Uterus (tissue), 4 donors: ENCODE measurements at places on chromosomes 6 and 20. TPM values are rescaled to one million over a fixed set of nuclear protein-coding genes. Genes with fewer than 3 reads are reported as not detected.

GRCh38 chr6:35468980-35469750 is 964 bp downstream of the RPL10A start:
- H3K4me1 ChIP-seq: peaks cover 7% of the 10 kb centered on the region
- no peaks in the 10 kb centered on the region for H3K36me3 ChIP-seq
- DNase-seq: peak; percentile 53
- H3K27ac ChIP-seq: peak overlapping the region; percentile 85
- peak overlapping the region; percentile 71 for H3K4me3 ChIP-seq

DNA sequence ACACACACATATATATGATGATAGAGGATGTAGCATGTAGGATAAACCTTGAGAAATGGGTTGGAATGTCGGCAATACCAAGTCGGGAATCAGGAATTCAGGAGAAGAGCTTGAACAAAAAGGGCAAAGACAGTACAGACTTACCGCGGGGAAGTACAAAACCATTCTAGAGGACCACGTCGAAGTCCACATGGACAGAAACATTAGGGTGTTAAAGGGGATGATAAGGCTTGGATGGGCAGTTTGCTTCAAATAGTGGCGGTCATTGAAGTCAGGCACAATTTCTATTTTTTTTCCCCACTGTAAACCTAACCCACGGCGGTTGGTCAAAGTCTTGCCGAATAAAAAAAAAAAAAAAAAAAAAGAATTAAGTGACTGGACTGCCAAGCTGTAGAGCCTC is 766 bp upstream of the NUS1 start:
- no peaks in the 10 kb centered on the region for H3K36me3 ChIP-seq
- H3K4me1 ChIP-seq: no peaks in the 10 kb centered on the region
- peak overlapping the region; percentile 82 for H3K27ac ChIP-seq
- peak overlapping the region; percentile 79 for H3K4me3 ChIP-seq
- H3K27me3 ChIP-seq: no peaks in the 10 kb centered on the region

DNA sequence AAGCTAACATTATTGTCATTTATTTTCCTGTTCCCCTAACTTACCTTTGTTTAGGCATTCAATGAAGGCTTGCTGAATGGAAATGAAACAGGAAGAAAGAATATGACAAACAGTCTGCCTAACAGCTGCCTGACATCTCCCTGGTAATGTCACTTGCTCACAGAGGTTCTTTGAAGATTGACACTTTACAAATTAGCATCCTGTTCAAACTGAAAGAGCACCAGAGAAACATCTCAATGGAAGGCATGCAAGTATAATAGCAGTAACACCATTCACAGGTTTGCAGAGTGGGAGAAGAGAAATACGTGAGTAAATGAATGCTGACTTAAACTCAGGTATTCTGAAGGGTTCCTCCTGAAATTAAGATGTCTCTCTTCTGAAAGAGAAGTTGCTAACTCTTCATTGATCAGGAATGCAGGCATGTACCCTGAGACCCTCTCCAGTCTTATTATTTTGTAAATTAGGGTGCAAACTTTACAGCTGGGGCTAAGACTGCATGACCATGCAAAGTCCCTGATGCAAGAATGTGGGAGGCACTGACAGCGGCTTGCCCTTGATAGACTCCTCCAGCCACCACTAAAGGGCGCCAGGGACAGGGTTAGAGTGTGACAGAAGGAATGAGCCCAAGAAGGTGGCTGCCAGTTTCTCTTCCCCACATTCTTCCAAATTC is 1.3 kb upstream of the SMLR1 start:
- DNase-seq: no peak
- no peaks in the 10 kb centered on the region for H3K36me3 ChIP-seq
- H3K4me3 ChIP-seq: no peak overlapping the region
- H3K27me3 ChIP-seq: no peaks in the 10 kb centered on the region

GRCh38 chr6:137332637-137333280 is 113.6 kb upstream of the IFNGR1 start:
- H3K4me1 ChIP-seq: no peaks in the 10 kb centered on the region
- no peak overlapping the region for H3K4me3 ChIP-seq
- no peak overlapping the region for H3K27ac ChIP-seq
- no peak for DNase-seq

DNA sequence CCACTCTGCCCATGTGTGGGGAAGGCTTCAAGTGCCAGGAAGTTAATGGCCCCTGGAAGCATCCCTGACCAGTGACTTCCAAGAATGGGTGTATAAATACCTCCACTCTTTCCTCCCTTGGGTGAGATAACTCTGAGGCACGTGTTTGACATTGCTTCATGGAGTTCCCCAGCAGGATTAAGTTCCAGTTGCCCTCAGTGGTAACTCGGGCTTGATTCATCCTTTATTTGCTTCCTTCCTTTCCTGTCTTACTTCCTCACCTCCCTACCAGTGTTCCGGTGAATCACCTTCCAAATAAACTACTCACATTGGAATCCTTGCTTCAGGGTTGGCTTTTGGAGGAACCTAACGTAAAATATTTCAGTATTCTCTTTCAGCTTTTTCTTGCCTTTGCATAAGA is 84.6 kb upstream of the JAG1 start:
- no peaks in the 10 kb centered on the region for H3K27me3 ChIP-seq
- no peak for DNase-seq

DNA sequence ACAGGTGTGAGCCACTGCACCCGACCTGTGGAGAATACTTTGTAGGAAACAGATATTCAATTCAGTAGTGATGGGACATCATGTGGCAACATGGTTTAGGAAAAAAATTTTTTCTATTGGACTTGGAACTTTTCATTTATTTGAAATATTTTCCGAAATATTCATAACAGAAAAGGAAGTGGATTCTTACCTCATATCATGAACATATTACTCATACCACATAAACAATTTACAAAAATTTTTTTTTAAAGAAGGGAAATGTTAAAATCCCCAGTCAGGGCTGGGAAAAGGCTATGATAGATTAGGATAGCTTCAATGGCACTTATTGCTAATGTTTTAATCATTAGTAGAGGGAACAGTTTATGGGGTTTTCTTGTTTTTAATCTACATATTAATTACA is 6.8 kb upstream of the ALDH8A1 start:
- no peaks in the 10 kb centered on the region for H3K36me3 ChIP-seq
- no peak overlapping the region for H3K4me3 ChIP-seq
- no peak for DNase-seq
- no peak overlapping the region for H3K27ac ChIP-seq
- H3K27me3 ChIP-seq: no peaks in the 10 kb centered on the region
- no peaks in the 10 kb centered on the region for H3K4me1 ChIP-seq

DNA sequence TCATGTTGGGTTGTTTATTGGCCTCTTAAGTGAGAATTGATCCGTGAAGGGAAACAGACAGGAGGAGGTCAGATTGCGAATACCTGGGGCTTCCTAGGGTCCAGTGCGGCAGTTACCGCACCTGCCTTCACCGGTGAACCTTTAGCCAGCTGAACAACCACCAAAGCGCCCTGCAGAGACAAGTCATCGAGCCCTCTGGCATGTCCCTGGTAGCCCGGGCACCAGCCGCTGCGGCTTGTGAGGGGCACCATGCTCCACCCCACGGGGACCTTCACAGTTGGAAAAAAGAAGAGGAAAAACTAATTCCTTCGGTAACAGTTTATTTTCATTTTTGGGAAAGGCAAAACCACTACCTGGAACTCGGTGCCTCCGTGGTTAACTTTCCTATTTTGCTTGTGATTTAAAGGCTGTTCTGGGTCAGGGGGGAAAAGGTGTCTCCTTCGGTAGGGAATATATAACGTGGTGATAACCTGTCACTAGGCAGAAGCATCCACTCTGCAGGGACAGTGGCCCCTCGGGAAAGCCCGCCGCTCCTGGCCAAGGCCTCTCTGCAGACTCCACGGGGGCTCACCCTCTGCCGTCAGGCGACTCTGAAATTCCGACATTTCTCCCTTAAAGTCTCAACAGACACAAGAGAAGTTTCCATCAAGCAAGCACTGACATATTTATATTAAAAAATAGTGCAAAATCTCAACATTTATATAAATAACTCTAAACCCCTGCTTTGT is 30.7 kb upstream of the ZBP1 start:
- no peaks in the 10 kb centered on the region for H3K4me1 ChIP-seq
- no peak for DNase-seq

DNA sequence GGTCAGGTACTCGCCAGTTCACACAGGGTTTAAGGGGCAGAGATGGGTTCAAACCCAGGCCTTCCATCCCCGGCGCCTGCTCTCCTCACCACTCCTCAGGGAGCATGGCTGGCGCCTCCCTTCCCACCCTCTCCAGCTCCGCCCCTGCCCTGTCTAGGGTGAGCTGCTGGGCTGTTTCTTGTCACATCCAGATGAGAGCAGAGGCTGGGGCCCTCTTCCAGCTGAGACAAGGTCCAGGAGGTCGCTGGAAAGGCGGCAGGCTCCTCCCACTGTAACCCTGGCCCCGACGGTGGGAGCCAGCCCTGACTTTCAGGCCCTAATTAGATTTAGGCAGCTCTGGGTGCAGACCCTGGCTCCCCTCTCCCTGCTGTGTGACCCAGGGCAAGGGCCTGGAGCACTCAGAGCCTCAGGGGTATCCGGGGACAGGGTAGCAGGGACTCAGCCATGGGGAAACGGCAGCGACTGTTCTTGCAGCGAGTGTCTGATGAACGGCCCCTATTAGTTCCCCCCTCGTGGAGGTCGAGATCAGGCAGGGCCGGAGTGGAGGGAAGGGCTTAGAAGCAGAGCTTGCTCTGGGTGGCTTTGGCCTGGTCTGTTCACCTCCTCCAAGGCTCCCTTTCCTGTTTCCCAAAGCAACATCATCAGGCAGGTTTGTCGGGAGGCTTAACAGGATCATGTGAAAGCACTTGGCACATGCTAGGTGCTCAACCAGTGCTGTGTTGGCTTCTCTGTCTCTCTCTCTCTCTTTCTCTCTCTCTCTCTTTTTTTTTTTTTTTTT is 33.4 kb downstream of the SNAI1 start:
- no peaks in the 10 kb centered on the region for H3K36me3 ChIP-seq
- no peaks in the 10 kb centered on the region for H3K4me1 ChIP-seq
- no peak overlapping the region for H3K27ac ChIP-seq
- no peak for DNase-seq
- no peaks in the 10 kb centered on the region for H3K27me3 ChIP-seq
- H3K4me3 ChIP-seq: no peak overlapping the region

DNA sequence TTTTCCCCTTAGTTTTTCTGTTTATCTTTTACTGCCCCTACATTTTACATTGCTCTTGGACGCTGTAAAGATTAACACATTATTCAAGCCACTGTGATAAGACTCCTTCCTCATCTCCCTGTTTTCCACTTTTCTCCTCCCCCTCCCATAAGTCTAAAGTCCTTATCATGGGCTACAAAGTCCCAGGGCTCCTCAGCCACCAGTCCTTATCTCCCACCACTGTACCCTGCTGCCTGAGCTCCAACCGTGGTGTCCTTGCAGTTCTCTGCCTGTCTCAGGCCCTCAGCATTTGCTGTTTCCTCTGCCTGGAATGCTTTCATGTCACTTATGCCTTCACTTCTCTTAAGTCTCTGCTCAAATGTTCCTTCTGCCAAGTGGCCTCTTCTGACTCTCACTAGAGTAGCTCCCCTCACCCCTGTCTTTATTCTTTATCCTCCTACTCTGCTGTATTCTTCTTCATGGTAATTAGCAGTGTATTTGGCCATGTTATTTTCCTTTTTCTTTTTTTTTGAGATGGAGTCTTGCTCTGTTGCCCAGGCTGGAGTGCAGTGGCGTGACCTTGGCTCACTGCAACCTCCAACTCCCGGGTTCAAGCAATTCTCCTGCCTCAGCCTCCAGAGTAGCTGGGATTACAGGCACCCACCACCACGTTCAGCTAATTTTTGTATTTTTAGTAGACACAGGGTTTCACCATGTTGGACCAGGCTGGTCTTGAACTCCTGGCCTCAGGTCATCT is 10.8 kb upstream of the LATS1 start:
- no peaks in the 10 kb centered on the region for H3K27me3 ChIP-seq
- no peaks in the 10 kb centered on the region for H3K36me3 ChIP-seq
- no peaks in the 10 kb centered on the region for H3K4me1 ChIP-seq

DNA sequence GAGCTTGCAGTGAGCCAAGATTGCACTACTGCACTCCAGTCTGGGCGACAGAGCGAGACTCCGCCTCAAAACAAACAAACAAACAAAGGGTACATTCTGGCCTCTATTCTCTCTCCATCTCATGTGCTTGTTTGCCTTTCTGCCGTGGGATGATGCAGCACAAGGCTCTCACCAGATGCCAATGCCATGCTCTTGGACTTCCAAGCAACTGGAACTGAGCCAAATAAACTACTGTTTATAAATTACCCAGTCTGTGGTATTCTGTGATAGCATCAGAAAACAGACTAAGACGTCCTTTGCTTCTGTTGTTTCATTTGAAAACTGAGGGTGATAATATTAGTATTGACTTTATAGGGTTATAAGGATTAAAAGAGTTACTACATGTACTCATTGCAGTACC is 3.6 kb upstream of the BRD2 start:
- DNase-seq: no peak
- no peaks in the 10 kb centered on the region for H3K27me3 ChIP-seq
- H3K36me3 ChIP-seq: no peaks in the 10 kb centered on the region
- peaks cover 5% of the 10 kb centered on the region for H3K4me1 ChIP-seq
- H3K27ac ChIP-seq: no peak overlapping the region

Gene SMOC2
- total RNA-seq: 98.2 TPM

Gene DZANK1
- 10.0 TPM for total RNA-seq

Gene PAX1
- total RNA-seq: not detected

Gene PCK1
- 0.26 TPM for total RNA-seq

Gene IPCEF1
- 9.7 TPM for total RNA-seq

Gene ADGB
- total RNA-seq: not detected

Gene BTNL2
- total RNA-seq: not detected

Gene PARD6B
- total RNA-seq: 4.1 TPM
